ENCODE measurements at places on chromosomes 3 and 15.
A peak's percentile ranks its signal among the peaks of the same experiment; 100 is the strongest.

DNA sequence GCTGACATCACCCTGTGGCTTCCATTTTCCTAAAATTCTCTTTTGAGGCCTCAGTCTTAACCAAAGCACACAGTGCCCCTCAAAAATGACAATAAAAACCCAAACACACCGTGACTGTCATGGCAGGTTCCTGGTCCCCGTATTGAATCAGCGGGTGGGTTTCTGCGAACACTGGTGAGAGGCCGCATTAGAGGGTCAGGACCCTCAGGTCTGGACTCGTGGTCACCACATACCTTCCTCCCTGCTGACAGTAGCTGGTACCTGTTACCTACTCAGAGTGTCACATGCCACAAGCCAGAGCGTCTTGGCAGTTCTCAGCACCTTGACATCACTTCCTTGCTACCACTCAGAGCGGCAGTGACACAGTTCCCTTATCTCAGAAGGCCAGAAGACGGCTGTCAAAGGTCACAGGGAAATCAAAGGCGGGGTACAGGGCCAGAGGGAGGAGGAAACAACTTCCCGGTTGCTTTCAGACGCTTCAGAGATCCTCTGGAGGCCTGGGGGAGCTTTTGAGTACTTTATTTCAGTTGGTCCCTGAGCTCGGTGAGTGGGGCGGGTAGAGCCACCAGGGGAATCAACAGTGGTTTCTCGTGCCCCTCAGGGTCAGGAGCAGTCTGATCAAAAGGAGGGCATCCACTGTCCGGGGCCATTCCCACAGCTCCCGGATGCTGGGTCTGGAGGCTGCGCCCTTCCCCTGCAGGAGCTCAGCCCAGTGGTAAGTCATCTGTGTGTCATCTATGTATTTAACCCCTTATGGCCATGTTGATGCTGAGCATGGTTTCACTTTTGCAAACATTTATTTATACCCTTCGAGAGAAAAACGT, at the start of the genes CCR5AS and CCRL2:
TSS of gene CCR5AS (minus strand) at position 279 of the 824 bp plus-strand sequence.
TSS of gene CCRL2 (plus strand) at position 472 of the 824 bp plus-strand sequence. CDS start 821 bp downstream, outside the sequence.
- peak; percentile 44 for DNase-seq

DNA sequence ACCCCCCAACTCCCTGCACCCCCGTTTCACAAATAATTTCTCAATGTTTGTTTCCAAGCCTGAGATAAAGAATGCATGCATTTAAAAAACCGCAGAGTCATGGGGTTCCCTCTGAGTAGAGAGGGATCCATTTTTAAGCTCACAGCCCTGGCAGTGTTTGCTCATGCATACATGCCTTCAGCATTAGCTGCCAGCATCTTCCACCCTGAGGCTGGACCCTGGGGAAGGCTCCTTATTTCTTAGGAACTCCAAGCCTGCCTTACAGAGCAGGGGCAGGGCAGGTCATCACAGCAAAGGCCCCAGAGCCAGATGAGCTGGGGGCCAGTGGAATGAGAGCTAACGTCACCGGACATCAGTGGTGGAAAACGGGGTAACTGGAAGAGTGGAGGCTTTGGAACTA, 31.3 kb downstream of the TLE3 start:
- peak; percentile 5 for DNase-seq

DNA sequence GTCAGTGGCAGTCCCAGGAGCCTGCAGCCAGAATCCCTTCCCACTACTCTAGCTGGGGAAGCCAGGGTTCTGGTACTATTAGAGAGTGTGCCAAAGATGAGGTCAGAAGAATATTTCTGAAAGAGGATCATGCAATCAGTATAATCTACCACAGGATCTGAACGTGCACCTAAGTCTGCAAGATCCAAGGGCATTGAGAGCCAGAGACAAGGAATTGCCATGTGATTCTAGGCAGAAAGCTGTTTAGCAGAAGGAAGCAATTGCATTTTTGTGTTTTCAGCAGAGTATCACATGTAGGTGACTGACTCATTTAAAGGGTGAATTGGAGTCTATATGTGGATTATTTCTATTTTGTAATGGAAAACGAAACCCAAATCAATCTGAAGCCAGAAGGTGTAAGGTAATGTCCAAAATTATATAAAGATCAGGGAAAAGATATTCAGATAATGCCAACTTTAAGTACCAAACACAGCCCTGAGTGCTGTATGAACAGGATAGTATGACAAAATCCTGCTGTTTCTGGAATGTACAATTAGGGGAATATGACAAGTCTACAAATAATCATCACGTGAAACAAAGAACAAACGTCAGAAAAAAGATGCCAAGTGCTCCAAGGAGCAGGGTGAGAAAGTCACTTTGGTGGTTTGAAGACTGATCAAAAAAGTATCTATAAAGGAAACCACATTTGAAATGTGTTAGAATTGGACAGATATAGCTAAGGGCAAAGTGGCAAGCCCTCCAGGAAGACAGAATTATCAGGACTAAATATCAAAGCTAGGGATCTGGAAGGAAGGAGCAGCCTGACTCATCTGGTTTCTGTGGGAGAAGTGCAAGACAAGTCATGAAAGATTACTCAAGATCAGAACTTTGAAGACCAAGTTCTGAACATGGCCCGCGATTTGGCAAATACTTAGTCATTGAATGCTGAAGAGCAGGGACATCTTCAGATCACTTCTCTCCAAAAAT, 1036.6 kb downstream of the NTRK3 start:
- no peak for DNase-seq

DNA sequence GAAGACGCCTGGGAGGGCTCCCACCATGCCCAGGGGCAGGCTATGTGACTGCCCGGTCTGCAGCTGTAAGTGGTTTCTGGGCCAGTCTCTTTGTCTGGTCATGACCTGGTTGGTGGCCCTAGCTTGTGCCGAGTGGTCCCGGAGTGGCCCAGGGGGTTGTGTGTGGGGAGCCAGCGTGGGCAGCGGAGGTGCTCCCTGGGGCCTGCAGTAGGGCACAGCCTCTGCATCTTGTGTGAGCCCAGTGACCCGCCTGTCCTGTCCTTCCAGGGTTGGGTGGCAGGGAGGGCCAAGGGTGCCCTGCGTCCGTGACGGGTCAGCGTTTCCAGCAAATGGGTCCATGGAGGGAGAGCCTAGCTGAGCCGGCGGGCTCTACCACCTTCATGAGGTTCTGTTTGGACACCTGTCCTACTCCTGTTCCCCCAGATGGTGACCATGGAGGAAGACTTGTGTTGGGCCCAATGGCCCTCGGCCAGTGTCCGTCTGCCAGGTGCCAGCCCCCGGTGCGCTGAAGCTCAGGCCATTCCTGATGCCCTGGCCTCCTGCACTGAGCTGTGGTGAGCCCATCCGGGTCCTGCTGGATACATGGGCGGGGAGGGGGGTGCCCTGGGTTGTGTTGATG, 215.4 kb downstream of the SNRPN start:
- no peak for DNase-seq

DNA sequence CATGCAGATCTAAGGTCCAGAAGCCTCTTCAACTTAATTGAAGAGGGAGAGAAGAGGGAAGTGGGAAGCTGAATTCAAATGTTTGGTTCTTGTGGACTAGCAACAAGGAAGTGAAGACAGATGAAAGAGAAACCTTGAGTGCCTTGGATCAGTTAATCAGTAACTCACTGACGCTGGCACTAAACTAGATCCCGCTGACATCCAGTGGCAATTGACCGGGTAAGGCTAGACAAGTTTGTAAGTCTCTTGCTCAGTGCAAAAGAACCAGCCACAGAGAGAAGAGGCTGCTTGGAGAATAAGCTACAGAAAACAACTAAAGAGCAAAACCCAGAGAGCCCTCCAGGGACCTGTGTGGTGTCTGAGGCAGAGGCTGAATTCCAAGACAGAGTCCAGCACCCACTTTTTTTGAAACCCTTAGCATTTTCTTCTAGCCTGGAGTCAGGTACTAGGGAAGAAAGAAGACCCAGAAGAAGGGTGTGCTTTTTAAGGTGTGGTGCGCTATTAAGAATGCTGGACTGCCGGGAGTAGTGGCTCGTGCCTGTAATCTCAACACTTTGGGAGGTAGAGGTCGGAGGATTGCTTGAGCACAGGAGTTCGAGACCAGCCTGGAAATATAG, 6.9 kb downstream of the PLCH1 start:
- no peak for DNase-seq

DNA sequence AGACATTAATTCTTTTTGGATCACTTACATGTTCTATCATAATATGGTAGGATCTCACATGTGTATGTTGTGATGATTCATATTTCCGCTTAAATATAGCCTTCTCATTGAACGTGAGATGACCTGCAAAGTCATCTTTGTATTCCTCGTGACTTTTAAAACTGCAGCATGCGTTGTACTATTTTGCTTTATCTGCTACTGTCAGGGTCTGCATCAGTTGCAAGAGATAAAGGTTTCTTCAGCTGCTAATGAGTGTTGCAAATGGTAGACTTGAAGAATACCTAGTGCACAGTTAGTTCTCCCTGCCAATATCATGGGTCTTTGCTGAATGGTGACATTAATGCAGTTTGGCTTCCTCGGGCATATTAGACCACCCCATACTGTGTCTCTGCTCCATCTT, 31.8 kb downstream of the REC114 start:
- DNase-seq = no peak

DNA sequence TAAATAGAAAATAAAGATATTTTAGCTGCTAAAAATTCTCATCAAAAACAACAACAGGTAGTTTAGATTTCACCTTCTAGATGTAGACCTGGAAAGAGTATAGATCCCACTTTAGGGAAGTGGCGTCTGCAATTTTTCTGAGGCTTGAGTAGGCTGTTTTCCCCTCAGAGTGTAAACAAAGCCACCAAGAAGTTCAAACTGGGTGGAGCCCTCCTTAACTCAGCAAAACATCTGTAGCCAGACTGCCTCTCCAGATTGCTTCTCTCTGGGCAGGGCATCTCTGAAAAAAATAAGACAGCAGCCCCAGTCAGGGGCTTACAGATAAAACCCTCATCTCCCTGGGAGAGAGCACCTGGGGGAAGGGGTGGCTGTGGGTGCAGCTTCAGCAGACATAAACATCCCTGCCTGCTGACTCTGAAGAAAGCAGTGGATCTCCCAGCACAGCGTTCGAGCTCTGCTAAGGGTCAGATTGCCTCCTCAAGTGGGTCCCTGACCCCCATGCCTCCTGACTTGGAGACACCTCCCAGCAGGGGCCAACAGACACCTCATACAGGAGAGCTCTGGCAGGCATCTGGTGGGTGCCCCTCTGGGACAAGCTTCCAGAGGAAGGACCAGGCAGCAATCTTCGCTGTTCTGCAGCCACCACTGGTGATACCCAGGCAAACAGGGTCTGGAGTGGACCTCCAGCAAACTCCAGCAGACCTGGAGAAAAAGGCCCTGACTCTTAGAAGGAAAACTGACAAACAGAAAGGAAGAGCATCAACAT, 259.6 kb downstream of the STXBP5L start:
- DNase-seq = no peak

DNA sequence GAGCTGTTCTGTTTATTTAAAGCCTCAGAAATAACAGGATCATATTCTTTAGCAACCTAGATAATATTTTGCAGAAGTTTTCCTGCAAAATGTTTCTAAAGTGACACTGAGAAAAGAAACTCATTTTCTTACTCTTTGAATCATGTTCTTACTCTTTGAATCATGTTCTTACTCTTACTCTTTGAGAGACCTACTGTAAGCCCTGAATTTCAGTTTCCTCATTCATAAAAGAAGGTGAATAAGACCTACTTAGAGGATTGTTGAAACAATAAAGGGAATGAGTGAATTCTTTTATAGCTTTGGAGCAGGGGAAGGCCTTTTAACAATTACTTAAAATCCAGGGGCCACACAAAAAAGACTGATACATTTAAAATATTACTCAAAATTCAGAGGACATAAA, 221.7 kb upstream of the CMC1 start:
- DNase-seq = no peak

- peak; percentile 76 for DNase-seq
Measured at GRCh38 chr15:96356494-96357455, 26.3 kb downstream of the NR2F2 start.

DNA sequence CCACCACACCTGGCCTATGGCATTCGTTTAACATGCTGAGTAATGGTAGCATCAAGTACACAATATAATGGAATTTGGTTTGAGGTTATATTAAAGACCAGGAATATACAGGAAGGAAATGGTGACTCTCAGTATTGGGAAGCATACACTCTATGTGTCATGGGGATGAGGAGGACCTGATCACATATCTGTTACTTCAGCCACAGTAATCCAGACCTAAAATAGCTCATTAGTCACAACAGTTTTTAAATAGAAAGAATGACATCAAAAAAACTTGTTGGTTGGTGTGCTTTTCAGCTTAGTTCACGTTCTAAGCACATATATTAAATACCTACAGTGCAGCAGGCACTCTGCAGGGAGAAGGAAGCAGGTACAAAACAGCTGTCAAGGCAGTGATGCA, 52.5 kb upstream of the ATP2C1 start:
- peak; percentile 4 for DNase-seq

DNA sequence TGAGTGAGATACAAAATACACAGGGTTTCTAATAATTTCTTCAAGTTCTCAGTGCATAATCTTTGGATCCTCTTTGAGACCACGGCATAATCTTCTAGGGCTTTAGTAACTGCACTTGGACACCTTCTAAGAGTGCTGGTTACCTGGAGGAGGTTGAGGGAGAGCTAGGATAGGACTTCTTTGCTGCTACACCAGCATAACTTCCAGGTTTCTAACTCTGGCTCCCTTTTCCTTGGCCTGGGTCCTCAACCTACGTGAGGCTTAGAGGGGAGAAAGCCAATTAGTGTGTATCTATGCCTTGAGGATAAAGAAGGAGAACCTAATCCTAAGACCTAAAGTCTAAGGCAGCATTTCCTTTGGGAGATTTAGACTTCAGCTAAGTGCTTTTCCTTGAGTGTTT, 184.8 kb downstream of the LSAMP start:
- no peak for DNase-seq

- DNase-seq = peak; percentile 33
Measured at GRCh38 chr3:158347966-158348365, 223.0 kb upstream of the MLF1 start.

- DNase-seq = no peak
Measured at GRCh38 chr3:110793611-110794010, 278.0 kb upstream of the NECTIN3 start.

DNA sequence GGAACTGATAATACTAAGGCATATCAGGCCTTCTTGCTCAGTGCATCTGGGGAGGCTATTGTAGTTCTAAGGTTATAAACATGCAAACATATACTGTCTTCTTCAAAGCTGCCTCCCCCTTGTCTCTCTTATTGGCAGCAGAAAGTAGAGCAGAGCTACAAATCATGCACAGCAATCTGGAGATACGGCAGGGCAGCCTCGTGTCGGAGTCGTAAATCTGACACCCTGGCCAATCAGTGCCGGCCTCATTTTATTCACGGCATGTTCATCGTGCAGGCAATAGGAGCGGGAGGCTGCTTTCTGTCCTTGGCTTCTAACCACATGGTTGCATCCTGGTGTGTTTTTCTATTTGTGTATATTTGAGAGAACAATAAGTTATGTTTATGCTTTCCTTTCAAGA, 300.2 kb upstream of the CNTN6 start:
- no peak for DNase-seq
